IPS DF 19.7 (cell line): ENCODE measurements at places on chromosomes 6 and 20.
A peak's percentile ranks its signal among the peaks of the same experiment; 100 is the strongest.

- DNase-seq: no peak
These were observed 37.5 kb downstream of the YTHDF1 start for GRCh38 chr20:63178446-63178820.

DNA sequence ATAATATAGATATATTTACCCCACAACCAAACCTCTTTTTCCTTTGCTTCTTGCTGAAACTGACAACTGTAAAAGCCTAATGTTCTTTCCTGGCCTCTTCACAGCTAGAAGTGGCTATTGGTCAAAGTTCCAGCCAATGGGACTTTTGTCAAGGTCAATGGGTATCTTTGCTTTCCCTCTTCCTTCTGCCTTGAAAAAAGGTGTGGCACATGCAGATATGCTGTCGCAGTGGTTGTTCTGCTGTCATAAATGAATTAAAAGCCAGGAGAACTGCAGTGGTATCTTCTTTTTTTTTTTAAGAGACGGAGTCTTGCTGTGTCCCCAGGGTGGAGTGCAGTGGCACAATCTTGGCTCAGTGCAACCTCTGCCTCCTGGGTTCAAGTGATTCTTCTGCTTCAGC is 29.9 kb downstream of the MAN1A1 start:
- DNase-seq: no peak

GRCh38 chr6:7998103-7998725 is 66.0 kb downstream of the BLOC1S5 start:
- DNase-seq: no peak

DNA sequence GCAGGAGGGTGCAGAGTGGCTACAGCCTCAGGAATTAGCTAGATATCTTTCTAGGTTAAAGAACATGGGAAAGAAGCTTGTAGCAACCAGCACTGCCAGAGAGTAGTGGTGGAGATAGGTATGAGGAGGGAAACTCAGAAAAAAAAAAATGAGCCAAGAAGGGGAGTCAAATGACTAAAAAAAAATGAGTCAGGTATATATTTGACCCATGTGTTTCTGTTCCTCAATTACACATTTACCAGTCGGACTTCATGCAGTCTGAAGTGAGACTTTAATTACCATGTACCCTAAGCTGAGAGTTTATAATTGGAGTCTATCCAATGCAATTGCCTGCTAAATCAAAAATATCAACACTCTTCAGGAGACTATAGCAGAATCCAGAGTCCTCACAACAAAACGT is 964.6 kb downstream of the HACE1 start:
- no peak for DNase-seq

DNA sequence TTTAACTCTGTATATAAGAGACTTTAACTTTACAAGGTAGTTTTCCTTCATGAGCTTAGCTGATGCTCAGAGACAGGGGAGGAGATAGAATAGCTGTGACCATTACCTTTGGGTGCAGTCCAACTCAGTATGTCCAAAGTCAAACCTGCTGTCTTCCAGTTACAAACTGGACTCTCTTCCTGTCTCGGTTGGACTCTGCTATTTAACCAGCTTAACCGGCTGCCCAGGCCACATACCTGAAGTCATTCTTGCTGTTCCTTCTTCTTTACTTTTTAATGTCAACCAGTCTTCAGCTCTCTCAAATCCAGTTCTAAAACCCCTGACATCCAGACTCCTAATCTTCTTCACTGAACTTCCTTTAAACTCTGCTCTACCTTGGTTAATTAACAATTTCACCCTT is 138.3 kb upstream of the TSHZ2 start:
- DNase-seq: no peak

DNA sequence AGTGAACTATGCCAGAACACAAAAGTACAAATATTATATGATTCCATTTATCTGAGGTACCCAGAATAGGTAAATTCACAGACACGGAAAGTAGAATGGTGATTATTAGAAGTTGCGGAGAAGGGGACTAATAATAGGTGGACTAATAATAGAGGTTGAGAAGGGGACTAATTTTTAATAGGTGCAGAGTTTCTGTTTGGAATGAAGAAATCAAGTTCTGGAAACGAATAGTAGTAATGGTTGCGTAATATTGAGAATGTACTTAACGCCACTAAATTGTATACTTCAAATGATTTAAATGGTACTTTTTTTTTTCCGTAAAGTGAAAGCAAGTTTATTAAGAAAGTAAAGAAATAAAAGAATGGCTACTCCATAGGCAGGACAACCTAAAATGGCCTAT is 33.2 kb downstream of the B4GALT5 start:
- no peak for DNase-seq

DNA sequence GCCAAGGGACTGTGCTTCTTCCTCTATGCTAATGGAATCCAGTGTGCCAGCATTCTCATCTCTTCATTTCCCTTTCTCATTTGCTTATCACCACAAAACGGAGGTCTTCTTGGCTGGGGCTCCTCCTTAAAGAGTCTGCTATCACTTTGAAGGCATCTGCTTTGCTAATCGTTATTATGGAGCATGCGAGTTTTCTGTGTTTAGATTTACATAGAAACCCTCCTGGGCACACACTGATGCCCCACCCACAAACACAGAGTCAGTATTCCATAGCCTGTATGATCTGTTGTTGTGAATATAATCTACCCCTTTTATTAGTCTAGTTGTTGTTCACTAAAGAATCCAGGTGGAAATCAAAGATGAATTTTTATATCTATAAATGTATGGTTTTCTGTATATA is 83.4 kb upstream of the XRN2 start:
- no peak for DNase-seq

DNA sequence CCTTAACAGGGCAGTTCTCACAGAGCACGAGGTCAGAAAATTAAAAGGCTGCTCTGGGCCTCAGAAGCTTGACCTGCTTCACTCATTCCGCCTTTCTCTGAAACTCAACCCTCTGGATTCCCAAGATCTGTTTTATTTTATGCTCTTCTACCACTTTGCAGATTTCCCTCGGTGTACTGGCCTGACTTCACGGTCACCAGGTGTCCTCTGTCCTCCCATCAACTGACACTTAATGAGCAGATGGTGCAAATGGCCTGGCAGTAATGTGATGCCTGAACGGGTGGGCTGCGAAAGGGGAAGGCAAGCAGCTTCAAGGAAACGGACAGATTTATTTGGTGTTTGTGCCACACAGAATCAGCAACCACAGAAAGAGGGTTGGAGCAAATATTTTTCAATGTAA is 169.7 kb upstream of the TFAP2D start:
- no peak for DNase-seq

DNA sequence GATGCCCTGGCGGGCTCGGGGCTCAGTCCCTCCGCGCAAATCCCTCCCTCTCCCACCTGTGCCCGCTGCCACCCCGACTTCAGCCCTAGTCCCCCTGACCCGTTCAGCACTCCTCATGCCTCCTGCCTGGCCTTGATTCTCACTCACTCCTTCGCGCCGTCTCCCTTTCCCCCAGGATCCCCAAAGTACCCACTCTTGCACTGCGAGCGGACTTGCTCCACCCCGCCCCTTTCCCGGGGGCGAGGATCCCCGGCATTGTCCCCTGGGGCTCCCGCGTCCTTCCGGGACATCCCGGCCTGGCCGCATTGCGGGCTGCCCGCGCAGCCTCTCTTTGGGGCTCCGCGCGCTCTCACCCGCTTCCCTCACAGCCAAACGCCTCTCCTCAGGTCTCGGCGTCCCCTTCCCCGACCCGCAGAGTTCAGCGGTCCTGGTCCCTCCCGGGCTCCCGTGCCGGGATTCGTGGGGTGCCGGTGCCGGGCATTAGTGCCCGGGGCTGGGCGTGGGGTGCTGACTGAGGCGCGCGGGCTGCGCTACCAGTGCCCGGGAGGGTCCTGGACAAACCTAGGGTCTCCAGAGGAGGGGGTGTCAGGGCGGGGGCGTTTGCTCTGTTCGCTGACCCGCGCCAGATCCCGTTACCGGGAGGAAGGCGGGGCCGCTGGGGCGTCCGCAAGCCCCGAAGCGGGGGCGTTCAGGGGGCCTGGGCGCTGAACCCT is 45.5 kb upstream of the SUPT3H start:
- DNase-seq: no peak

GRCh38 chr6:6512711-6513110 is 75.8 kb upstream of the LY86 start:
- DNase-seq: no peak

GRCh38 chr6:40362859-40363258 is 224.3 kb downstream of the LRFN2 start:
- DNase-seq: no peak

DNA sequence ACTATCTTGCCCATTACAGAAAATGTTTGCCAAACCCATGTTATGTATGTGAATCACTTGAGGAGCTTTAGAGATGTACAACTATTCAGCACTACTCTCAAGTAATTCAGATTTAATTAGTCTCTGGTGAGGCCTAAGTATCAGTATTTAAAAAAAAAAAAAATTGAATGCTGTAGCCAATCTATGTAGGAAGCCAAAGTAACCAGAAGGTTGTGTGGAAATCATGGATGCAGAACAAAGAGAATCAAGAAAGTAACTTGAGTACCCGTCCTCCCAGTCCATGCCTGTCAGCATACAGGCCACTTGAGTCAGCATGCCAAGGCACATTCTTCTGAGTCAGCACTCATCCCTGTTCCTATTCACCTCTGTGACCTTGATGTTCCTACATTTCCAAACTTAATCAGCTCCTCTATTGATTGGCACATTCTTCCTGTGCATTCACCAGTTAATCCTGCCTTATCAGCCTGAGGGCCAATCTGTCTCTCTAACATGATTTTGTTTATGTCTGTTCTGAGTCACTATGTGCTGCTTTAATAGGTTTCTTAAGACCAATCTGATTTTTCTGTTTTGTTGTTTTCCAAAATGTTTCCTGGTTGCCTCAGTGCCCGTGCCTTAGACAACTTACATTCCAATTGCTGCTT is 165.6 kb downstream of the KCNQ5 start:
- DNase-seq: peak; percentile 50

GRCh38 chr20:4667371-4667773 is 54.3 kb upstream of the PRND start:
- no peak for DNase-seq

DNA sequence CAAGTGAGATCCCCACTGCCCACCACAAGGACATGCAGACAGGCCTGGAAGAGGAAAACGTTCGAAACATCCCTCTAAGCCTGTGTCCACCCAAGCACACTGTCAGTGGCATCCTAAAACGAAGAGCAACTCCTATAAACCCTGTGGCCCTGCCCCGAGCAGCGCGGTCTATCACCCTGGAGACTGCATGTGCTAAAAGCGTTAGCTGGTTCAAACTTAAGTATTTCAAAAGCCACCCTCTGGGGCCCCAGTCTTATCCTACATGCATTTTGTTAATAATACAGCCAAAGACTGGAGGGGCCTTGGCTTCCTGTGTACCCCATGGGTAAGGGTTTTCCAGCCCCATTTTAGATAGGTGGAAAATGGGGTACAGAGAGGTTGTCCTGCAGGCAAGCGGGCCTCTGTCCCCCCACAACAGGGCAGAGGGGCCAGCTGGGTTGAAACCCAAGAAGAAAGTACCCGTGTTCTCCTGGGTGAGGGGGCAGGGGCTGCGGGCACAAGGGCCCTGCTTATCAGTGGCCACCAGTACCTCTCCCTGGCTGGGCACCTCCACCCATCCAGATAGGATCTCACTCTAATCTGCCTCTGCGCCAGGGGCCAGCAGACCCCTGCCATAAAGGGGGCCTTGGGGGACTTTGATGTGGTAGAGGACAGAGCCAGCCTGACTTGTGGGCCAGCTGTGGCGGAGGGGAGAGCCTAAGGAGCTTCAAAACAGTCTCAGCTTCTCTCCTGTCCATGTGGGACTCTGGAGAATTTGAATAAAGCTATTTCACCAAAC is 28.3 kb downstream of the PREX1 start:
- no peak for DNase-seq

DNA sequence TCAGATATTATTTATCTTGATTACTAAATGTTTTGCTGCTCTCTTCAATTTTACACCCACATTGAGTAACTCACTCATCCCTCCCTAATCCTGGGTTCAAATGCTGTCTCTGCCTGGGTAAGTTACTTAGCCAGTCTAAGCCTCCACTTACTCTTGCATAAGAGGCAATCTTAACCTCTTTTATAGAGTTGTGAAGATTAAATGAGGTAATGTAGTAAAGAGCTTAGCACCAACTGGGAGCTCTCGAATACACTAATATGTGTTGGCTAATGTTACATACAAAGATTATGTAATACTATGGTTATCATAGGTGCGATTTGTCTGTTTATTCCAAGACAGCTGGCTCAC is 134.4 kb upstream of the STMND1 start:
- DNase-seq: no peak

DNA sequence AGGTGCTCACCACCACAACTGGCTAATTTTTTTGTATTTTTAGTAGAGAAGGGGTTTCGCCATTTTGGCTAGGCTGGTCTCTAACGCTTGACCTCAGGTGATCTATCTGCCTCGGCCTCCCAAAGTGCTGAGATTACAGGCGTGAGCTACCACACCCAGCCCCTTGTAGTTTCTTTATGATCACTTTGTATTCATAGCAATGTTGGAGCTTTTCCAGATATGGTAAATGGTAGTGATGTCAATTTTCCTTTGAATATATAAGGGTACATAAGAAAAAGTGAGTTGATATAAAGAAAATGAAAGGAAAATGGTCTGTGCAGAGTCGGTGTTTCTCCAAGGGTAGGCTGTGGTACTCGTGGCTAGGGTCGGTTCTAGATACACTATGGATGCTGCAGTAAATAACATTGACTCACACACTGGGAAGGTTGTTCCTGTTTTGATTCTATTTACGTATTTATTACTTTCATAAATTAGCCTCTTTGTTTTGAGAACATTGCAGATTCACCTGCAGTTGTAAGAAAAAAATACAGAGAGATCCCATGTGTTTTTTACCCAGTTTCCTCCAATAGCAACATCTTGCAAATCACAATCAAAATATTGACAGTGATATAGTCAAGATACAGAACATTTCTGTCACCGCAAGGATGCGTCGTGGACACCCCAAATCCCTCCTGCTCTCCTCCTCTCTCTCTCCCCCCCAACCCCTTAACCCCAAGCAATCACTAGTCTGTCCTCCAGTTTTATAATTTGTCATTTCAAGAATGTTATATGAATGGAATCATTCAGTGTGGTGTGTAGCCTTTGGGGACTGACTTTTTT is 2.5 kb downstream of the ZNF831 start:
- no peak for DNase-seq

GRCh38 chr6:27838945-27839625 is 73.1 kb downstream of the OR2B2 start:
- DNase-seq: no peak

- no peak for DNase-seq
These were observed 19.5 kb downstream of the KCNQ2 start for GRCh38 chr20:63452821-63453523.

GRCh38 chr6:97864366-97864765 is 581.4 kb upstream of the MMS22L start:
- no peak for DNase-seq

DNA sequence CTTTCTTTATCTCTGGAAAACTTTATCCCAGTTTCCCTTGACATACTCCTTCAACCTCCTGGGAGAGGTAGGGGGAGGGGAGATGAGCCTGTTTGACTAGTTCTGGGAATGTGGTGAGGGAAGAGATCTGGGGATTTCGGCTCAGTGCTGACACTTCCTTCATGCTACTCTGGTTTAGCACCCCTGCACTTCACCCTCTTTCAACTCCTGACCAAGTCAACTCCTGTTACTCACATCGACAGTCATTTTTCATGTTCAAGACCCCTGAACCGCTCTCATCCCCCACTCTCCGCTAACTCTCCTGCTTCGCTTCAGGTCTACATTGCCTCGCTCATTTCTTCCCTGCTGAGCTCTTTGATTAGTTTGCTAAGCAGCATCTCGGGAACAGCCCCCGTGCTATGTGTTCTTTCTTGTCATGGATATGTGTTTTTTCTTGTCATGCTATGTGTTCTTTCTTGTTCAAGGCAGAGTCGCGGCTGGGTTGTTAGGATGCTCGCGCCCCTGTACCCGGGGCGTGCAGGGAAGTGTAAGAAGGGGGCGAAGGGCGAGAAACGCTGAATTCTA is 16.6 kb upstream of the TRIM27 start:
- peak; percentile 81 for DNase-seq

- no peak for DNase-seq
These were observed 55.0 kb downstream of the CD83 start for GRCh38 chr6:14172562-14172961.
